ENCODE measurements at places on chromosomes 1 and 21.
A peak's percentile ranks its signal among the peaks of the same experiment; 100 is the strongest.

DNA sequence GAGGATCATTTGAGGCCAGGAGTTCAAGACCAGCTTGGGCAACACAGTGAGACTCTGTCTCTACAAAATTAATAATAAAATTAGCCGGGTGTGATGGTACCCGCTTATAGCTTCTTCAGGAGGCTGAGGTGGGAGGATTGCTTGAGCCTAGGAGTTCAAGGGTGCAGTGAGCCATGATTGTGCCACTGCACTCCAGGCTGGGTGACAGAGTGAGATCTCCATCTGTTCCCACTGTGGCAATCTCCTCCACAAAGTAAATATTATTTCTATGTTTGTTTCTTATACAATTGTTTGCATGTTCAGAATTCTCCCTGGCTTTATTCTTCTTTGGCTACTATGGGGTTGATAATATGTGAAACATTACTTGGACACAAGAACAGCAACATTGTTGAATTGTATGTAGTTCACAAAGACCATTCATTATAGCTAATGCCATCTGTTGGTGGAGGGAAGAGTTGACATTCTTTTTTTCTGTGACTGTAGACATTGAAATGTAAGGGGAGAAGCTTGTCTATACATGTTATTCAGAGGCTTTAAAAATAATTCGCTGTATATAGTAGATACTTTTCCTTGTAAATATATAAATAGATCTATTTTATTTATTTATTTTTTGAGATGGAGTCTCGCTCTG is 47.8 kb upstream of the SRSF10 start:
- DNase-seq, result peak; percentile 38

DNA sequence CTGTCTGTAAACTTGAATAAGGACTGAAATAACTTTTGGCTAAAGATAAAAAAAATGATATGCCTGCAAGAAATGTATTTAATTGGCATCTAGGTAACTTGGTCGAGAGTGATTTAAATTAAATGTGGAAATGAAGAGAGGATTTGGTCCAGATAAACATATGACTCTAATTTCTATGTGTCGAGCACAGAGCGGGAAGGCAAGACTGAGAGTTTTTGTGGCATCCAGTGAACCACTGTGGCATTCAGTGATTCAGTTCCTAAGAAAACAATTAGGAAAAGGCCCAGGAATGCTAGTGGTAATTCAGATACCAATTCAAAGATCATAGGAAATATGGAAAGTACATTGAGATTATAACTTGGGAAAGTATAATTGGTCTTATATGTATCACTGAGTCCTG is 39.6 kb downstream of the PDE4B start:
- DNase-seq, result no peak

DNA sequence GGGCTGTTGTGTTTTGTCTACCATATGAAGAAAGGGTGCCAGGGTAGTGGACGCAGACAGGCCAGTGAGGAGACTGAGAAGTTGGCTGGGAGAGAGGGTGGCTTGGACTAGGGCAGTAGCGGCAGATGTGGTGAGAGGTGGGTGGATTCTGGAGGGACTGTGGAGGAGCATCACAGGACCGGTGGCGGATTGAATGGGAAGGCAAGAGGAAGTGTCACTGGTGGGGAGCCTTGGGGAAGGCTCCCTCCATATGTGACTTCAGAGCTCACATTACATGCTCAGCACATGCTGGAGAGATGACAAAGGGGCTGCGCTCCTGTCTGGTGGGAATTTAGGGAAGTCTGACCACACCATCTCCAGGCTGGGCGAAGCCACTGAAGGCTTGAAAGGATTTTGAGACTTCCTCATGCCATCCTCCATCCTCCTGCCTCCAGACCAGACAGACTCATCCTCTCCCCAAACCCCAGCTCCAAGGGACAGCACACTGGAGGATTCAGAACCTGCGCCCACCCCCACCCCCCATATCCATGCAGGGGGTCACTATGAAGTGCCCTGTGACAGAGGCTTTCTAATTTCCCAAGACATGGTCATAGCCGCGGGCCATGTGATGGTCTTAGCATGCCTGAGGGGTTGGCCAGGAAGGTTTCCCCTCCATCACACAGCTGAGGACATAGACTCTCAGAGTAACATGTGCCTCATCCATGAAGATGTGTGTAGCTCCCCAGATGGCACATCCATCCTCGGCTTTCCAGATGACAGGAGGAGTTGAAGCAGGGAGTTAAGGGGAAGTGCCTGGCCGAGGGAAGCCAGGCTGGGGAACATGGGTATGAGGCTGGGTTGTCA is 138.8 kb upstream of the WNT4 start:
- DNase-seq, result no peak

- DNase-seq, result no peak
Observed at GRCh38 chr1:116971258-116971860, 30.2 kb upstream of the CD101 start.

DNA sequence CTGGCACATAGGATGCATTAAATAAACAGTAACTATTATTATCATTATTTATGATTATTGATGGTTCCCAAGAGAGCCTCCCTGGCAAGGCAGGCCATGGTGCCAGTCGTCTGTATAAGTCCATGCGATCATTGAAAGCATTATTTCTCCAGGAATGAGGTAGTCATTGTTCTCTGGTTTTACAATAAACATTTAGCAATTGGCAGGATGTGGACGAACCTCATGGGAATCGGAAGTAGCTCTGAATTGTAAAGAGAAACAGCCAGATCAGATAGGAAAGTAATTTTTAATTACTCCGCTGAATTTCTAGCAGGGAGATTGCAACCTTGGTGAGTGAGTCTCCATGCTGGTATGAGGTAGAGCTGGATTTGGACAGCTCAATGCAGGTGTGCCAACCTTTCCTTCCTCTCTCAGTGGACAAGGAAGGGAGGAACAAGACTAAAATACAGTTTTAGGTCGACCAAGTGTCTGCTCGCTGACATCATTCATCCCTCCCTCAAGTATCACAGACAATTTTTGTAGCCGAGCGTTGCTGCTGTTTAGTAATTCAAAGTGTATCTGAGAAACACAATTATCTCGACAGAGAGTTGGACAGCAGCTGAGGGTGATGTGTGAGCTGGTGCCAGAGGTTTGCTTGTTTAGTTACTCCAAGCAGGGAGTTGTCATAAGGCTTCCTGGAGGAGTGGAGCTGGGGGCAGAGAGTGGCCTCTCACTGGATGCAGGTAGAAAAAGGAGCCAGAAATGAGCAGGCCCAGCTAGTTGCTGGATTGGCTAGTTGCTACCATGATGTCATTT is 250.8 kb downstream of the KCNJ6 start:
- no peak for DNase-seq

DNA sequence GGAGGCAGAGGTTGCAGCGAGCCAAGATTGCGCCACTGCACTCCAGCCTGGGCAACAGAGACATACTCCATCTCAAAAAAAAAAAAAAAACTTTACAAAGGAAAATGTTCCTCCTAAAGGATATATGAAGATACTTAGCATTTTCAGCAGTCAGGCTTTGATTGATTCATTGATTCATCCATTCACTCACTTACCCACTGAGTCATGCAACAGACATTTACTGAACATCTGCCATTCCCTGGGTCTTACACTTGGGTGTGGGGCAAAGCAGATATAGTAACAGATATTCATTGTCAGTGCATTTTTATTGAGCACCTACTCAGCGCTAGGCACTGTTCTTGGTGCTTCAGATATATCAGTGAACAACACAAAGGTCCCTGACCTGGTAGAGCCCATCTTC is 5.6 kb upstream of the LACTBL1 start:
- no peak for DNase-seq

- DNase-seq, result no peak
Observed at GRCh38 chr1:159993911-159994310, 37.9 kb downstream of the PIGM start.

GRCh38 chr1:230822092-230822581 is 46.2 kb downstream of the C1orf198 start:
- no peak for DNase-seq

- DNase-seq, result no peak
Observed at GRCh38 chr1:17605582-17606344, 66.3 kb downstream of the ARHGEF10L start.

DNA sequence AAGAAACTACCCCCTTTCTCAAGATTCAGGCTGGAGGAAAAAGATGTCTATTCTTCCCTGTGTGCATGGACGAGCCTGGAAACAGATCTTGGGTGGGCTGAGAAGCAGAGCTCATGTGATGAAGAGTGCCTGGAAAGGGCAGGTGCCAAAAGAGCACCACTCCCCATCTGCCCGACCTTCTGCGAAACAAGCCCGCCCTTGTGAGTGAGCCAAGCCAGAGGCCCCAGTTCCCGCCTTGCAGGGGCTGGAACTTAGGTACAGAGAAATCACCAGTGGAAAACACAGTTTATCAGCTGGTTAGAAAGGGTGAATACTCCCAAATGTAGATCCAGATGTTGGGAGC is 26.7 kb upstream of the A3GALT2 start:
- no peak for DNase-seq

DNA sequence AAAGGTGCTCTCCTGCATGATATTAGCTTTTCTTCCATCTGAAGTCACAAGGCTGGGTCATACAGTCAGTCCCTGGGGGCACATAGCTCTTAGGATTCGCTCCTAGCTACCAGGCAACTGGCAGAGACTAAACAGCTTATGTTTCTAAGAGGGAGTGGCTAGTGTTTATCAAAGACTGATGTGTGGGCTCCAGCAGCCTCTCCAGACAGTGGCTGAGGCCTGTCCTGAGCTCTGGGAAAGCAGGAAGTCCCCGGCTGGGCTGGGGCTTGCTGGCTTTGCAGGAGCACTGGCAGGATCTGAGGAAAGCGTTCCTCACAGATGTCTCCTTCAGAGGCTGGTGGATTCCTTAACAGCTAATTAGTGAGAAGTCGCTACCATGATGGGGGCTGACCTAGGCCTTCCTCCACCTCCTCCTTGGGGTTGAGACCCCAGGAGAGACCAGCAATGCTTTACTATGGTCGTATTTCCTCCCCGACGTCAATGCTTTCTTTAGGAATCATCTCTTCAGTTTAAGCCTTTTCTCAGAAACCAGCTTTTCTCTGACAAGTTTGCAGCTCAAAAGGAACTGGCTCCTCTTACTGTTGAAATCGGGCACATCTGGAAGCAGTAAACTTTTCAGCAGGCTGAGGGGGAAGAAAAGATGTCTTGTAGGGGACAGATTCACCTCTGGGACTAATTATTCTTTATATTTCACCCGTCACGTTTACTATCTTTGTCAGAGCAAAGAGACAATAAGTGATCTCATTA is 33.5 kb upstream of the HHAT start:
- DNase-seq, result no peak

DNA sequence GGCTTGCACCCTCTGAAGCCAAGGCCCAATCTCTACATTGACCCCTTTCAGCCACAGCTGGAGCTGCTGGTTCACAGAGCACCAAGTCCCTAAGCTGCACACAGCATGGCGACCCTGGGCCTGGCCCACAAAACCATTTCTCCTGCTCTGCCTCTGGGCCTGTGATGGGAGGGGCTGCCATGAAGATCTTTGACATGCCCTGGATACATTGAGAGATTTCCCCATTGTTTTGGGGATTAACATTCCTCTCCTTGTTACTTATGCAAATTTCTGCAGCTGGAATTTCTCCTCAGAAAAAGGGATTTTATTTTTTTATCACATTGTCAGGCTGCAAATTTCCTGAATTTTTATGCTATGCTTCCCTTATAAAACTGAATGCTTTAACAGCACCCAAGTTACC is 235.8 kb downstream of the COL11A1 start:
- DNase-seq, result no peak

- DNase-seq, result peak; percentile 15
Observed at GRCh38 chr1:169196581-169196980, 90.1 kb downstream of the ATP1B1 start.

DNA sequence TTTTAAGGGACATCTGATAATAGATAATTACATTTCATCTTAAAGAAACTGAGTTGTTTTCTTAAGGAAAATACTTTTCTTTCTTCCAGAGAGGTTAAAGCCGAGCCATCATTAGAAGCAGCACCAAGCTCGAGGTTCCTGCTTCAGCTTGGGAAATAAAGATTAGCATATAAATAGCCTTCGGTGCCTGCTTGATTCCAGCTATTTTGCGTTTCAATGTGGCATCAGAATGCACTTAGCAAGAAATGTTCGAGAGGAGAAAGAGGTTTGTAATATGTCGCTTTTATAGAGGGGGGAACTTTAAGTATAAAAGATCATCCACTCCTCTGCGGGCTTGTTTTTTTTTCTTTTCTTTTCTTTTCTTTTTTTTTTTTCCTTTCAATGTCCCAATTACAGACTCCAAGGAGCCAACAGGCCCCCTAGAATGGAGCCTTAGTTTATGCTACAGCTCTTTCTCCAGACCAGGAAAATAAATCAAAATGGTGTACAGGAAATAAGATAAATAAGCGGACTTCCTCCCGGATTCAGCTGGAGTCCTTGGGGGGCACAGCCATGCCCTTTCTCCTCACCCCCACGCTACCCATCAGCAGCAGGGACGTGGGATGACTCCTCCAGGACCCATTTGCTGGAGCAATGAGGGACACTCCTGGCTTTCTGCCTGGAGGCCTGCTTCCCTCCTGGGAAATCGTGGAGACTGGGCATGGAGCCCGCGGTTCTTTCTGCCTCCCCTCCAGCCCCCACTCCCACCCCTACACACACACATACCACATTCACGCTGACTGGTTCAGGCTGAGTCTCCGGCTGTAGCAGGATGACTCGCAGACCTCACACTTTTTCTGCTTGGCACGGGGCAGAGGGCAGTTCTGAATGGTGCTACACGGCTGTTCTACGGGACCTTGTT is 131.6 kb downstream of the RRAGC start:
- DNase-seq, result no peak

- DNase-seq, result peak; percentile 85
Observed at GRCh38 chr1:3068564-3069431, at the start of gene PRDM16. PRDM16 (plus strand) TSS chr1:3069203; CDS start chr1:3069260, 57 bp downstream.

GRCh38 chr1:56215771-56216170 is 363.6 kb downstream of the PLPP3 start:
- no peak for DNase-seq

GRCh38 chr1:119045096-119045746 is 57.1 kb upstream of the TBX15 start:
- DNase-seq, result no peak

DNA sequence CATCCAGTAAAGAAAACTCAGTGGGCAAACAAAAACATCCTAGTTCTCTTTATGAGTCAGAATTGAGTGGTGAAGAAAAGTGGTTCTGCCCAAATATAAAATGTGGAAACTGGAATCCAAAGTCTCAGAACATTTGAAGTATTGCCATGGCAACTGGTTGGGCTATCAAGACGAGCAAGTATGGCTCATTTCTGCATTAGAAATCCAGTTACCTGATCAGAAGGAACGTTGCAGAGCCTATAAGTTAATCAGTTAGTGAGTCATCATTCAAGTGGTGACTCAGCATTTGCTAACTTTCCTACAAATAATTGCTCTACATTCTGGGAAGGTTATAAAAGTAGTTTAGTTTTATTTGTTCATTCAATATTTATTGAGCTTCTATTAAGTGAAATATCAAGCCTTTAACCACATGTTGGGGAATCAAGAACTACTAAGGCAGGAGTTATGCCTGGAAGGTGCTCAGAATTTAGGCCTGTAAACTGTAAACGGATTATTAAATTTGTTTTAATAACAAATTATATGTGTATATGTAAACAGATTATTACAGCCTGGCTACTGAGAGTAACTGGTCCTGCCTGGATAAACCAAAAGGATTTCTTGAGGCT is 104.3 kb downstream of the PAPPA2 start:
- DNase-seq, result no peak

GRCh38 chr1:57550092-57550491 is 126.2 kb upstream of the DAB1 start:
- DNase-seq, result no peak
